ENCODE measurements at places on chromosomes 11 and 22.
A peak's percentile ranks its signal among the peaks of the same experiment; 100 is the strongest.

GRCh38 chr22:42462016-42462415 is 29.8 kb upstream of the NFAM1 start:
- DNase-seq, result no peak

GRCh38 chr11:114774599-114775361 is 96.5 kb downstream of the NXPE2 start:
- DNase-seq, result no peak

DNA sequence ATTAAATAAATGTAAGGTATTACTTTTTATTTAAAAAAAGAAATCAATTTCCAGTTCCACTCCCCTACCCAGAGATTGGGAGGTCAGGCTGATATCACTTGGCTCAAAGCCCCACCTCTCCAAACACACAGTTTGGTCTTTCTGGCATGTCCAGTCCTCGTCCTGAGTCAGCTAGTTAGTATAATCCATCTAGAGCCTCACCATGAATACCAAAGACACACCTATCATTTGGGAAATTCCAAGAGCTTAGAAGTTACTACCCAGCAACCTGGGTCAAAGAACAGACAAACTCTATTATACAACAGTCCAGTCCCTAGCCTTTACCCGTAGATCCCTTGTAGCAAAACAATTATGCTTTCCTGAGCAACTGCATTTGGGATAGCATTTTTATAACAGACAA is 9.4 kb downstream of the TREH start:
- DNase-seq, result no peak

DNA sequence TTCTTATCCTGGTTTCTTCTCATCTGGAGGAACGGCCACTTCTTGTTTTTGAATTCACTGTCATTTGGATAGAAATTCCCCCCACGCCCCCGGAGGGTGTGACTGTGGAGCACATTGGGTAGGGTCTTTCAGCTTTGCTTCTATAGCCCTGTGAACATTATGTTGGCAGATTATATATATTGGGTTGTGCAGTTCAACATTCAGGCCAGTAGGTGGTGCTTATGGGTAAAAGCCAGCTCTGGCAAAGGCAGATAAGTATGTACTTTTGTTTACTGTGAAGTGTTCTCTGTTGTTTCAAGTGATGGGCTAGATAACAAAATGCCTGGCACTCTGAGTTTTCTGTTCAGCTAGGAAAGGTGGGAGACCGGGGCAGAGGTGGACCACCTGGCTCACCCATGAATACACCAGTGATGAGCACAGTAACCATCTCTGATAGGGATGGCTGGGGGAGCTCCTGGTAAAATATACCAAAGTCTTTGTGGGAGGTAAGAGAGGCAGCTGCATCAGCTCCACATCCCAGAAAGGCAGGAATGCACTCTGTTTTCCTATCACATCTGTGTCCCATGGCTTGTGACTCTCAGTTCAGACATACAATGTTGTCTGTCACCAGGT is 1348.2 kb upstream of the RAG2 start:
- no peak for DNase-seq

DNA sequence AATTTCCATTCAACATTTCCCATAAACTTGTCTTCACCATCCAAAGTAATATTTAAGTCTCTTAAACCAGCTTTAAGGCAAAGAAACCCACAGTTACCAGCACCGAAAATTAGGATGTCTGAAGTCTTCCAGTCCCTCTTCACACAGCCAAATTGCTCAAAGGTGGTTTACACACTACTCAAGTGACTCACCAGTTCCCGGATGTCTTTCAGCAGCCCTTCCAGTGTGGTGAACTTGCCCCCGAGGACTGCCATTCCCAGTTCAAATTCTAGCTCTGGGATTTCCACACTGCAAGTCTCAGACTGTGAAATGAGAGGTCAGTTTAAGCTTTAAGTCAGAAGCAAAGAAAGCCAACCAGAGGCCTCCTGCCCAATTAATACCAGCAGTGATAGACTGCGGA is 5.1 kb downstream of the ZPR1 start:
- no peak for DNase-seq

GRCh38 chr11:11318961-11319360 is 34.1 kb downstream of the CSNK2A3 start:
- no peak for DNase-seq

DNA sequence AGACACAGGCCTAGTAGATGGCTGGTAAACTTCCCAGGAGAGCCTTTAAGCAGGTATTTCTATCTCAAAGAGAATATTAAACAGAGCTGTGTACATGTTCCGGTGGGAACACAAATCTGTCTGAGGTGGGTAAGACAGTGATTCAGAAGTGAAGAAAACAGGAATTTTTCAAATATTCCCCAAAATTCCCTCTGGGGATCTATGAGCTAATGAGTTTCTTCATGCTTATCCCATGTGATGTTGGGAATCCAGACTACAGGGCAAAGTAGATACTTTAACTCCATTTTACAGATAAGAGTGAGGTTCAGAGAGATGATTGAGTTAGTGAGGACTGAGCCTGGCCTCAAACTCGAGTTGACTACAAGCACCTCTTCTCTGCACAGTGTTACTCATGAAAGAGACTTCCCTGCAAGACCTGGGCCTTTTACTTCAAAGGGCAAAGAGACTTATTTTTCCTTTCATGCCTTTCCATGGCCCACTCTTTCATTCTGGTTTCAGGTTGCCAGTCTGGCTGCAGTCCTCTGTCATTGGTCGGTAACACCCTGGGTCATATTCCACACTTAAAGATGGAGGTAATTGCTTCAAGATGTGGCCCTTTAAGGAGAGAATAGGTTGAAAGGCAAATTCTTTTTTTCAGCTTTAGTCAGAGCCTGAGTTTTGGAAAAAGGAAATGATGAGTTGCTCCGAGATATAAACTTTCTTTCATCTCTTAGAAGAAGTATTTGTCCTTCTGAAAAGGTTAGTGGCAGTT is 70.1 kb downstream of the CYB5R2 start:
- DNase-seq, result no peak

GRCh38 chr11:134665571-134666270 is 253.7 kb upstream of the B3GAT1 start:
- no peak for DNase-seq

DNA sequence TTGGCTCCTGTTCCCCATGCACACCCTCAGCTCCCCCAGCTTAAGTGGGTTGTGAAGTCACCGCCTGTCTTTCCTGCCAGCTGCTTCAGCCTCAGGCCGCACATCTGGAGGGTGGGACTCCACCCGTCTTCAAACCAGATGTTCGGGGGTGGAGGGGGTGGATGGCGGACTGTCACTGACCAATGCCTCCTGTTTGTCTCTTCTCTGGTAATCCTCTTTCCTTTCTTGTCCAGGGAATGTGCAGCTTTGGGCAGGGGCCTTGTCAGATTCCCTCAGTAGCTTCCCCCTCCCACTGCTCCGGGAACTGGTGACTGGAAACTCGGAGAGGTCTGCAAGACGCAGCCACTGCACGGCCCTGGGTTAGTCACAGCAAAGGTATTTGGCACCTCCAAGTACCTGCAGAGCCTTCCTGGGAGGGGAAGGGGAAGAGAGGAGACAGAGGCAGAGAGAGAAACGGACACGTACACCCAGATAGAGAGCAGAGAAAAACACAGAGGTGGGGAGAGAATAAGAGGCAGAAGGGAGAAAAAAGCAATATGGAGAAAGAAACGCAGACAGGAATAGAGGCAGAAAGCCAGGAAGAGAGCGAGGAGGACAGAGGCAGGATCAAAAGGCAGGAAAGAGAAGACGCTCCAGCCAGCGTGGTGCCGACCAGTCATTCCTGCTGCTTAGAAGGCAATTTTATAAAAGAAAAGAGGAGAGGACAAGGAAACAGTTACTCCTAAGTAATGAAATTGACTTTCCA is 56.1 kb upstream of the TIMP3 start:
- DNase-seq, result no peak

GRCh38 chr22:46053563-46054090 is 76.7 kb upstream of the WNT7B start:
- no peak for DNase-seq

DNA sequence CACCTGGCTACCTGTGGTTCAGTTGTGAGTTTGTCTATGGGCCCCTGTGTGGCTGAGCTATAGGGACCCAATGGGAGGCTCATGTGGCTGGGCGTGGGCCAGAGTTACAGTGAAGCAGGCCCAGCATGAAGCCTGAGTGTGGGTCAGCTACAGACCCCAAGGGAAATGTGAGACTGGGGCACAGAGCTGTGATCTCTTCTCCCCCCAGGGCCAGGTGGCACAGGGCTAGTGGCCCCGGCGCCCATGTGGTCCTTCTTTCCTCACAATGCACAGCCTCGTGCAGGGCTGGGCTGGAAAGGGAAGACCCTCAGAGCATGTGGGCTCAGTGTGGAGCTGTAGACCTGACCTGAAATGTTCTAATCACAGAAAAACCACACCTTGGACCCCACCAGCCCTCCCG is 71.6 kb upstream of the NECTIN1 start:
- no peak for DNase-seq

- no peak for DNase-seq
These were observed 378.8 kb downstream of the DCDC1 start for GRCh38 chr11:30990625-30991296.

DNA sequence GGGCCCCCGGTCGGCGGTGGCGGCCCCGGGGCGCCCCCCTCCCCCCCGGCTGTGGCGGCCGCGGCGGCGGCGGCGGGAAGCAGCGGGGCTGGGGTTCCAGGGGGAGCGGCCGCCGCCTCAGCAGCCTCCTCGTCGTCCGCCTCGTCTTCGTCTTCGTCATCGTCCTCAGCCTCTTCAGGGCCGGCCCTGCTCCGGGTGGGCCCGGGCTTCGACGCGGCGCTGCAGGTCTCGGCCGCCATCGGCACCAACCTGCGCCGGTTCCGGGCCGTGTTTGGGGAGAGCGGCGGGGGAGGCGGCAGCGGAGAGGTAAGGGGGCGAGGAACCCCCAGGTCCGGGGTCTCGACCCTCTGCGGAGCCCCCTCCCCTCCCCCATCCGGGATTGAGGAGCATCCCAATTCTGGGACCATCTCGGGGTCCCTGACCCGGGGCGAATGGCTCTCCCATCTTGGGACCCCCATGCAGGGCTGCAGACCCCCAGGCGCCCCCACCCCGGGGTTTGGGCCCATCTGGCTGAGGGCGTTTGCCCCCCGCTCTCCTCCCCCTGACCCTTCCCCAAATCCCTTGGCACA is 431 bp downstream of the KMT2A start:
- DNase-seq, result peak; percentile 49

DNA sequence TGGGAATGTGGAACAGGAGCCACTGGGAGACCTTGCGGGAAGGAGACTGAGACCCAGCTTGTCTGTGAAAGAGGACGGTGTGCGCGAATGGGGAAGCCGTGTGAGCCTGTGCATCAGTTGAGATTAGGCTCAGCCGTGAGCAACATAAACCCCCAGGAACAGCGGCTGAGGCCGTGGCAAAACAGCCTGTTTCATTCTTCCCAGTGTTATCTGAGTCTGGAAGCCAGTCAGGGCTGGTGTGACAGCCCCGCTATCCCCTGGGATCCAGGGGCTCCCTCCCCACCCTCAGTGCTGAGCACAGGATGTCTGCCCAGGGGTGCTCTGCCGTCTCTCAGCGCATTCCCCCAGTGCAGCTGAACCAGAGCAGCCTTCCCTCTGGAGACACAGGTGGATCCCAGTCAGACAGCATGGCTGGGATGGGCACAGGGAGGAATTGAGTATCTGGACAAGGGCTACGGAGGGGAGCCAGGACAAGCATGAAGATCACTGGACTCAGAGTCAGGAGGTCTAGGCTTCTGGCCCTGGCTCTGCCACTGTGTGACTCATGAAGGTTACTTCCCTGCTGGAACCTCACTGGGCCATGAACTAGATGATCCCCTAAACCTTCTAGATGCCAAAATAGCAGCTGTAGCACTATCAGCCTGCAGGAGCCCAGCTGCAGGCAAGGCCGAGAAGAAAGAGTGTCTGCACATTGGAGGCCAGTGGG is 8.6 kb downstream of the OAF start:
- no peak for DNase-seq

GRCh38 chr22:20083157-20083890 is 3.3 kb downstream of the DGCR8 start:
- DNase-seq, result no peak

GRCh38 chr11:76436020-76436419 is 8.8 kb upstream of the EMSY start:
- no peak for DNase-seq

DNA sequence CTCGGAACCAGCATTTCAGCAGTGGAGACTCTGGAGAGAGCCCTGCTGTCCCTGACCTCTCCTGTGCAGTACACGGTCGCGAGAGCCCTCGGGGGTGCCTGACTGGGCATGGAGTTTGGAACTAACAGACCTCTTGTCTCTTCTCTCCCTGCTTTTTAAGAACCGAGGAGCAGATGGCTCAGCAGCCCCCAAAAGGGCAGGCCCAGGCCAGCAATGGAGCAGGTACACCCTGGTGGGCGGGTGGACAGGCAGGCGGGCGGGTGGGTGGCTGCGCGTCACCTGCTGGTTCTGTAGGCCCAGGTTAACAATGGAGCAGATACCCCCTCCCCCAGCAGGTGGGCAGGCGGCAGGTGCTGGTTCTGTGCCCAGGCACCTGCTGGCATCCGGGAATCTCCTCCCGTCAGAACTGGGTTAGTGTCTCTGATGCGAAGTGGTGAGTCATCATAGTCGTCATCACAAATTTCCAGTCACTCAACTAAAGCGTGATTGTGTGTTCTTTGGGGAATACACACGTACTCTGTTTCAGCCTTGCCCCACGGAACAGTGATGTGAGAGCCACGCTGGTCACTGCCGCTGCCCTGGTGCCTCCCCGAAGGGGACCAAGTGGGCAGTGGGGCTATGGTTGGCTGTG is 41.1 kb downstream of the GRAMD4 start:
- no peak for DNase-seq

- no peak for DNase-seq
These were observed 32.8 kb upstream of the SCUBE1 start for GRCh38 chr22:43375951-43376455.

- DNase-seq, result no peak
These were observed 153.8 kb upstream of the ARHGAP20 start for GRCh38 chr11:110866081-110866480.

GRCh38 chr11:133999355-133999754 is 42.6 kb upstream of the IGSF9B start:
- no peak for DNase-seq

DNA sequence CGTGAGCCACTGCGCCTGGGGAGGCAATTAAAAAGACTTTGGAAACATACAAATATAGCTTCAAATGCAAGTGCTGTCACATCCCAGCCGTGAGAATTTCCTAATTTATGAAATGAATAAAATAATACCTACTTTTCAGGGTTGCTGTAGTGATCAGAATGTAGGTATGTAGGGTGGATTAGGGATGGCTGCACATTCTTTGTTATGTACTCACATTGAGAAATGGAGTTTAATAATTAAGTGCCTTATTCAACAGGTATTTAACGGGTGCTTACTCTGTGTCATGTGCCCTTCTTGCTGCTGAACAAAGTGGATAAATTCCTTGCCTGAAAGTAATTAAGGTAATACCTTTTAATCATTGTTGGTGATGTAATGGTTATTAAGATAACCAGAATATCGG is 37.0 kb downstream of the MMP7 start:
- no peak for DNase-seq

DNA sequence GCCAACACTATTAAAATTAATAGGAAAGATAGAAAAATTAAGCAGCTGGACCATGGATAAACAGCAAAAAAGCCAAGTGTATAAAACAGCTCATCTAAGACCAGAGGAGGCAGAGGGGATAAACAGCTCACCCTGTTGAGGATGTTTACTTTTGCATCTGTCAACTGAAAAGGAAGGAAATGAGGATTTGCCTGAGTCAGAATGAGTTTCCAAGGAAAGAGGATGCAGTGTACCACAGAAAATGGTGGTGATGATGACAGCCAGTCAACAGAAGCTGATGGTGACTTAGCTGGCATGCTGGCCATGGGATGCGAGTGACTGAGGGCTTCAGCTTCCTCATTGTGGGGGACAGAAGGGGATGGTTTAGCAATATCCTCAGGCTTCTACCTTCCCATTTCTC is 183.5 kb downstream of the KIRREL3 start:
- no peak for DNase-seq
